ENCODE measurements at places on chromosomes 3 and 15.
A peak's percentile ranks its signal among the peaks of the same experiment; 100 is the strongest.

GRCh38 chr3:16884084-16884747 lies 539 bp upstream of the PLCL2 start:
- no peak for DNase-seq

GRCh38 chr3:186569779-186570095 lies 783 bp upstream of the DNAJB11 start:
- DNase-seq, result no peak

- no peak for DNase-seq
Observed at GRCh38 chr3:55562700-55563099, 75.6 kb upstream of the WNT5A start.

GRCh38 chr15:82021992-82022391 lies 23.8 kb downstream of the MEX3B start:
- peak; percentile 62 for DNase-seq

- DNase-seq, result no peak
Observed at GRCh38 chr3:128458746-128459460, 7.8 kb downstream of the DNAJB8 start.

DNA sequence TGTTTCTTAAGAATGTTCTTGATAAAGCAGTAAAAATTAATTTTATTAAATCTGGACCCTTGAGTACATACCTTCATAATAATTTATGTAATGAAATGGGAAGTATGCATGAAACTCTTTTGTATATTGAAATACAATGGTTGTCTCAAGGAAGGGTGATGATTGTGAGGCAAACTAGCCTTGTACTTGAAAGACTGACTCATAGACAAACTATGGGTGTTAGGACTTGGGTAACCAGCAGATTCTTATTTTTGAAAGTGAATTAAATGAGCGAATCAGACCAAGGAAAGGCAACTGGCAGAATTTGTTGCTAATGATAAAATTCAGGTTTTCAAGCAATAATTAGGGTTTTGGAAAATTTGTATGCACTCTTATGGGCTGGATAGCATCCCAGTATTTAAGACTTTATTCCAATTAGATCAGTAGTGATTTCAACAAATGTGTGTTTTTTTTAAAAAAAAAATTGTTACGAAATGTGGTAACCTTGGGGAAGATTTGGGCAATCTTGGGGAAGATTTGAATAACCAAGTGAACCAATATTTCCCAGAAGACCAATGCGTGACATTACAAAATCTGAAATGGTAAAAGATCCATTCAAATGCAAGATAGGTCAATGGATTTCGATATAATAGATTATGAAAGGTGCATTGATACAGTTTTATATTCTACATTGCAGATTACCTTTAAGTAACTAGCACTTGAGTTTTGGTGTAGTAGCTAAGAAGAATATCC lies 42.0 kb downstream of the ATP2C1 start:
- no peak for DNase-seq

DNA sequence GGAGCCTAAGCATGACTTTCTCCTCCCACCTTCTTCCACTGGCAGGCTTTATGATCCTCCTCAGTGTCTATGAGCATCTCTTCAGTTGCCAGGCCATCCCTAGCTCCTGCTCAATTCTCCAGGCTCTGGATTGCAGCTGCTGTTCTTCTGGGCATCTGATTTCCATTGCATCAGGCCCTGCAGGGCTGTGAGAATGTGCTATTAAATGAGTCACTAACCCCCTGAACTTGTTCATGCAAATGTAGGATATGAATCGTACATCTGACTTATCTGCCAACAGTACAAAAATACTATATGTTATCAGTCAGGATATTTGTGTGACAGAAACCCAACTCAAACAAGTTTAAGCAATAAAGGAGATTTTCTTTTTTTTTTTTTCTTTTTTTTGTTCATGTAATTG lies 11.9 kb downstream of the GPR176 start:
- no peak for DNase-seq

DNA sequence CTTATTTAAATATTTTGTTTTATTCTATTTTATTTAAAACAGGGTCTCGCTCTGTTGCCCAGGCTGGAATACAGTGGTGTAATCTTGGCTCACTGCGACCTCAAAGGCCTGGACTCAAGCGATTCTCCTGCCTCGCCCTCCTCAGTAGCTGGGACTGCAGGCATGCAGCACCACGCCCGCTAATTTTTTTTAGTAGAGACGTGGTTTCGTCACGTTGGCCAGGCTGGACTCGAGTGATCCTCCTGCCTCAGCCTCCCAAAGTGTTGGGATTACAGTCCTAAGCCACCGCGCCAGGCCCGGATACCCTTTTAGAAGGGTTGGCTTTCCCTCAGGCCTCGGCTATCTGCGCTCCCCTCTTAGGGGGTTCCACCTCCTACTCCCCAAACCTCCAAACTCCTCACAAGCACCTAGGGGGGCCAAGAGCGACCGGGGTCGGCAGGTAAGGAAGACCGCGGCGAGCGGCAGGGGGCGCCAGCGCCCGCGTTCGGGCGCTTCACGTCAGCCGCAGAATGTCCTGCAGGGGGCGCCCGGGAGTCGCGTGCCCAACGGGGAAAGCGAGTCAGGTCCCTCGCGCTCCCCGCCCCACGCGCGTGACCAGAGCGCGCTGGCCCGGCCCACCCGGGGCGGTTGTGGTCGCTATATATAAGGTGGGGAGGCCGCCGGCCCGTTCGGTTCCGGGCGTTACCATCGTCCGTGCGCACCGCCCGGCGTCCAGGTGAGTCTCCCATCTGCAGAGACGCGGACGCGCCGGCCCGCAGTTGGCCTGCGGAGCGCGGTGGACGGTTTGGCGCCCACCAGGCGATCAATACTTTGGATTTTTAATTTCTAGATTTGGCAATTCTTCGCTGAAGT lies 51.8 kb upstream of the GATM start:
- no peak for DNase-seq

DNA sequence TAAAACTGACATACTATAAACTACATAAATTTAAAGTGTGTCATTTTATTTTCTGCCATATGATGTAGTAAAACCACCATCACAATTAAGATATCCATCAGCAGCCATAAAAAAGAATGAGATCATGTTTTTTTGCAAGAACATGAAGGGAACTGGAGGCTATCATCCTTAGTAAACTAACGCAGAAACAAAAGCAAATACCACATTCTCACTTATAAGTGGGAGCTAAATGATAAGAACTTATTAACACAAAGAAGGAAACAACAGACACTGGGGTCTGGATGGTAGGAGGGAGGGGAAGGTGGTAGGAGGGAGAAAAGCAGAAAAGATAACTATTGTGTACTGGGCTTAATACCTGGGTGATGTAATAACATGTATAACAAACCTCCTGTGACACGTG lies 24.6 kb downstream of the CCDC14 start:
- DNase-seq, result no peak

DNA sequence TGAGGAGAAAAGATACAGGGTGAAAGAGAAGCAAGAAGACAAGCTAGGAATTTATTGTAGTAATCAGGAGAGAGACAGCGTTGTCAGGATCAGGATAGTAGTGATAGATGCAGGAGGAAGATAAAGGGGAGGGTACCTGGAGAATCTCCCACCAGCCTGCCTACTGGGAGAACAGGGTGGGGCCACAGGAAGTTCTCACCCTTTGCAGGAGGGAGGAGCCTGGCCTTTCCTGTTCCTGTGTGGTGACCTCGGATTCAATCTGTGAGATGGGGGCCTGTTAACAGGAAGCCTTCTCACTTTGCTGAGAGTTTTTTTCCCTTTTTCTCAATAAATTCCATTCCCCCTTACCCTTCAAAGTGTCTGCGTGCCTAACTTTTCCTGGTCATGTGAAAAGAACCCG lies 37.6 kb downstream of the GMPS start:
- no peak for DNase-seq

DNA sequence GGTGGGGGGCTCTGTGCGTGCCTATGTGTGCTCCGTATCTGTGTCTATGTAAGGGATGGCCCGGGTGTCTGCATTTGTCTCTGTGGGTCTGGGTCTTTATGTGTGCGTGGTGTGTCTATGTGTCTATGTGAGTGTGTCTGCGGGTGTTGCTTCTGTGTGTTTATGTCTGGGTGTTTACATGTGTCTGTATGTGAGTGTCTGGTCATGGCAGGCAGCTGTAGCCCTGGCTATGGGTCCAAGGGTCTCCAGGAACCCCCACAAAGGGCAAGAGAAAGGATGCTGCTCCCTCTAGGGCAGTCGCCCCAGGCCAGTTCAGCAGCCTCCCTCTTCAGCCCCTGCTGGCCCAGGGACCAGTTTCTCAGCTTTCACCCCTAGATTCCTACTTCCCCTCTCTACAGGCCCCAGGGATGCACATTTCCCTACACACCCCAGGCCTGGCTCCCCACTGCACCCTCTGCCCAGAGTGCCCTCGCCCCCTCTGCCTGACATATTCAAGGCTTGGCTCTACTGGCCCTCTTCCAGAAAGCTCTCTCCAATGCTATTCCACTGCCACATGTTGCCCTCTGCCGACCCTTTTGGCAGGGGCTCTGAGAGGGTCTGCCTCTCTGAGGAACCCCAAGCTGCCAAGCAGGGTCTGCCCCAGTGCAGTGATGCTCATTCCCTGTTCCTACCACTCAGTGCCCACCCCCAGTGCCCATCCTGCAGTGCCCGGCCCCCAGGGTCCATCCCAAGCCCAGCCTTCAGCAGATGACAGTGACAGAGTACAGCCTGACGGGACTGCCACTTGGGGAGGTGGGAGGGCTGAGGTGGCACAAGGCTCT lies 1.0 kb upstream of the MYL3 start:
- no peak for DNase-seq

- DNase-seq, result no peak
Observed at GRCh38 chr3:42980209-42980608, 1.1 kb downstream of the GASK1A start.

GRCh38 chr3:37653466-37653865 lies 208.2 kb upstream of the CTDSPL start:
- DNase-seq, result no peak

- DNase-seq, result no peak
Observed at GRCh38 chr15:74175271-74176191, 2.0 kb downstream of the ISLR start.

DNA sequence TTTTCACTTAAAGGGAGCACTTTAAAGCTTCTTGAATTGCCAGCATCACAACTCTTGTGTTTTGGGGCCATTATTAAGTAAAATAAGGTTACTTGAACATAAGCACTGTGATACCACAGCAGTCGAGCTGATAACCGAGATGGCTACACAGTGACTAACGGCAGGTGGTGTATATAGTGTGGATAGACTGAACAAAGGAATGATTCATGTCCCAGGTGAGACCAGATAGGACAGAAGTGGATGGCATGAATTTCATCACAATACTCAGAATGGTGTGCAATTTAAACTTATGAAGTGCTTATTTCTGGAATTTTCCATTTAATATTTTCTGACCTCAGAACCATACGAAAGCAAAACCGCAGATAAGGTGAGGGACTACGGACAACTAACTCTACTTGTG lies 40.2 kb downstream of the PBRM1 start:
- DNase-seq, result no peak

DNA sequence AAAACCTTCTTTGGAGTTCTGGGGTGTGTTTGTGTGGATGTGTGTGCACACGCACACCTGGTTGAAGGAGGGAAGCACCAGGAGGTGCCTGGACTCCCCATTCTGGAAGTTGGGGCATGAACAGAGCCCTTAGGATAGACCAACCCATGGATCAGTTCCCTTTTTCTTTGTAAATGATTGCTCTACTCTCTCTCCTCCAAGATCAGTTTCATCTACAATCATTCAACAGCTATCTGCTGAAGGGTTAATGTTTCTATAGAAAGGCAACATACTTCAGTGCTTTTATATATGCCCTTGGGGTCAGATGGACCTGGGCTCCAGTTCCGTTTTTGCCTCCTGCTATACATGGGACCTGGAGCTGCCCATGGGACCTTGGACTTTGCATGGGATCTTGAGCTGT lies 352.1 kb upstream of the CFAP20DC start:
- no peak for DNase-seq

DNA sequence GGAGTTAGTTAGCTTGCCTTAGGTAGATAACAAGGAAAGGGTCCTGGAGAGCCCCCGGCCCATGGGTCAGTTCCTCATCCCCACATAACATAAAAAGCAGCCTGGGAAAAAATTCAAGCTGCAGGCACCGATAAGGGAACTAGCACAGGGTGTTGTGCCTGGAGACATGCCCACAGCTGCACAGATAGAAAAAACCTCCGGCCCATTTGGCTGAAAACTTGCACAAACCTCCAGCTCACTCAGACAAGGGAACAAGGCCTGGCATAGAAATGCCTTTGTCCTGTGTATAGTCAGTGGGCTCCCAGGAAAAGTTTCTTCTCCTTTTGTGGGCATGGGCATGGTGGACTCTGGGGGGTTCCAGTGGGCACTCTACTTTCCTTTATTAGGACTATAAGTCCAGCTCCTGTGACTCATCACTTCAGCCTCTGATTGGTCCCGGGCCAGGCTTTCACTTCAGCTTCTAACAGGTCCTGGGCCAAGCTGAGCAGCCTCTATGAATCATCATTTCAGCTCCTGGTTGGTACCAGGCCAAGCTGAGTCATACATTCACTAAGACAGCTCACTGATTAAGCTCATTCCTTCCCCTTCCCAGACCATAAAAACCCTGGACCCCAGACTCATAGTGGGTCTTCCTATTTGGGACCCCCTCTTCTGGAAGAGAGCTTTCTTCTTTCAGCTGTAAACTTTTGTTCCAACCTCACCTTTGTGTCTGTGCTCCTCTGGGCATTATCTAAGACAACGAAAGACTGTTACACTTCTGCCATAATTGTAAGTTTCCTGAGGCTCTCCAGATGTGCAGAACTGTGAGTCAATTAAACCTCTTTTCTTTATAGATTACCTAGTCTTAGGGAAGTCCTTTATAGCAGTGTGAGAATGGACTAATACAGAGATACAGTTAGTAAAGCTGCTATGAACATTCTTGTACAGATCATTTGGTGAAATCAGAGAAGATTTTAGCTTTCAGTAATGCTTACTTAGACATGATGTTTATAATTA lies 348.0 kb upstream of the DPPA4 start:
- DNase-seq, result no peak

DNA sequence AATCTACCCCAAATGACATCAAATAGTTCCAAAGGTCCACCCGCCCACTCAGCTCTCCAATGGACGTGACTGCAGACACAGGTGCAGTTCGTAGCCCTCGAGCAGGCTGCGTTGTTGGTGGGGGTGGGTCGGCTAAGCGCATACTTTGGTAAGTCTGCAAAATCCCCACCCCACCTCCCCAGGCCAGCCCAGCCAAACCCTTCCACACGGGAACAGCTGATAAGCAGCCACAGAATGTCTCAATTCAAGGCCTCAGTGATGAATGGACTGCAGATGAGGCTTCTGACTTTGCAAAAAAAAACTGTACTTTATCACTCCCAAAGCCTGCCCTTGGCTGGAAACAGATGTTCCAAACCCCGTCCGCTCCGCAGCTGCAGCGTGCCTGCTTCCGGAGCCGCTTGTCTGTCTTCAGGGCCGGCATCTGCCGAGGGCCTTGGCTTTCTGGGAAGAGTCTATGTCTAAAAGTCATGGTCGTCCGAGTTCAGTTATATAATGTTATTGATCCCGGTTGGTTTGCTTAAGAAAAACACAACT lies 38.2 kb downstream of the PCSK6 start:
- no peak for DNase-seq

- DNase-seq, result no peak
Observed at GRCh38 chr15:81235276-81236123, 38.8 kb downstream of the IL16 start.

- no peak for DNase-seq
Observed at GRCh38 chr3:182143903-182144302, 432.2 kb downstream of the SOX2 start.

GRCh38 chr3:78697426-78697825 lies 1070.4 kb downstream of the ROBO1 start:
- no peak for DNase-seq
